Stimulated activated naive B cell treated with anti-CD40 and anti-IgM and Interleukin-4, amounts not matched to agents 10 μg/mL and 1 μg/mL and 100 μg/mL, for 72 hours (primary cell): ENCODE measurements at places on chromosomes 16 and 17.

GRCh38 chr16:82993926-82994325, 367.2 kb downstream of the CDH13 start:
- DNase-seq = no peak

- DNase-seq = no peak
Observed at GRCh38 chr16:78113258-78113657, 13.8 kb downstream of the WWOX start.

- DNase-seq = no peak
Observed at GRCh38 chr17:81391936-81392908, 3.0 kb upstream of the BAHCC1 start.

- DNase-seq = no peak
Observed at GRCh38 chr17:57075193-57075592, 9.9 kb upstream of the AKAP1 start.

DNA sequence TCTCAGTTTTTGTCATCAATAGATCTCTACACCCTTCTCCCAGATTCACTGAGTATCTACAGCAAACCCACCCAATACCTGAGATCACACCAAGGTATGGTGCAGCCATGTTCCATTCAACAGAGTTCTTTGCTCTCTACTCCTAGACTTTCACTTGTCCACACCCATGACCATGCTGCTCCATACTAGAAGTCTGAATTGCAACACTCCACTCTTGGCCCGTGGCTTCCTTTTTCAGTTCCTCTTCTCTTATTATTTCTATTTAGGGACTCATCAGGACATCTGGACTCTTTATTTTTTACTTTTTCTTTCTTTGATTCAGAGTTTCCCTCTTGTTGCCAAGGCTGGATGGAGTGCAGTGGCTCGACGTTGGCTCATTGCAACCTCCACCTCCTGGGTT, 37.1 kb downstream of the YWHAE start:
- peak; percentile 17 for DNase-seq

GRCh38 chr16:70159355-70160348, 13.9 kb upstream of the CLEC18C start:
- no peak for DNase-seq

DNA sequence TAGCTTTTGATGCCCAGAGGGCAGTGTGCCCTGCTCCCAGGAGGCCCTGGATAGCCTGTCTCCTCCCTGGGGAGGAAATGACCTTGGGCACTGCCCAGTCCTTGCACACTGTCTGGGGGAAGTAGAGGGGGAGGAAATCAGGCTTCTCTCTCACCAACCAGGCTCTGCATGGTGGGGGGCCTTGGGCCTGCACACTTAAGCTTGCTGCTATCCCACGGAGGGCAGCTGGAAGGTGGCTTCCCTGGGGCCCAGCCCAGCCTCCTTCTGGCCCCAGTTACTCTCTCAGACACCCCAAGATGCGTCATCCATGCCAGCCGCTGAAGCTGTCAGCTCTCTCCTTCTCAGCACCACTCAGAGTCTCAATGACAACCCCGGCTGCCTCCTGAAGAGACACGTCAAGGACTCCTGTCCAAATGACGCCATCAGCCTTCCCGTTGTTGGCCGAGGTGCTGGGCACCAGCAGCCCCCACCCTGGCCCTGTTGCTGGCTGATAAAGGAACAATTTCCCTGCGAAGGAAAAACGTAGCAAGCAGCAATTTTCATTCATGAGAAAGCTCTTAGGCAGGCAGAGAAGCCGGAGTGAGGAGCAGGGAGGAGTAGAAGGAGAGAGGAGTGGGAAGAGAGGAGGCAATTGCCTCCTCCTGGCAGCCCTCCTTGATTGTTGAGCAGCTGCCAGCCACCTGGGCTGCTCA, 95.5 kb downstream of the SDK2 start:
- DNase-seq = no peak
